GM12892 (cell line): ENCODE measurements at places on chromosomes 7 and 10.
A peak's percentile ranks its signal among the peaks of the same experiment; 100 is the strongest.

DNA sequence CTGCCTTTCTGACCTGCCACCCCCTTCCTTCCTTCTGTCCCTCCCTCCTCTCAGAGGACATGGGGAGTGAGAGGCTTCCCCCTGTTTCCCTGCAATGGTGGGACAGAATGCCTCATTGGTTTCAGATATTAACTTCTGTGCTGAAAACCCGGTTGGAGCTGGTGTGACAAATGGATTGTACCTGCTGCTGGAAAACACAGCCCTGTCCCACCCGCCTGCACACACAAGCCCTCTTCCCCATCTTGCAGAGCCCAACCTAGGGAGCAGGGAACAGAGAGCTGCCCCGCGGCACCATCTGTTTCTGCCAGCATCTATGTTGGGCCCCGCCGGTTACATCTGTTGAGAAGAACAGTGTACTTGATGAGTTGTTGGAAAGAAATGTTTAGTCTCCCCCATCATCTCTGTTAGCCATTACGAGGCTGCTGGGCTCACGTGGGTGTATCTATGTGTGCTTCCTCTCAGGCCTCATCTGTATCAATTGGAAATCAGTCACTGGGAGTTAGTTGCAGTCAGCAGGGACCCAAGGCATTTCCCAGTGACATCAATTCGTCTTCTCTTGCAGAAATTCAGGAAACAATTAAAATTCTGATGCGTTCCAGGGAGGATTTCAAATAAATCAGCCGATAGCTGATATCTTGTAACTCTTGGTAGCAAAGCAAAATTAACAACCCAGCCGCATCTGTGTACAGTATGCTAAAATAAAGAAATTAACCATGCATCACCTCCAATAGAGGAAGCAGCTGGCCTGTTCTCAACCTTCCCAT, 725.6 kb upstream of the GALNT17 start:
- DNase-seq = no peak

GRCh38 chr10:25978771-25979170, 44.7 kb downstream of the MYO3A start:
- no peak for DNase-seq

DNA sequence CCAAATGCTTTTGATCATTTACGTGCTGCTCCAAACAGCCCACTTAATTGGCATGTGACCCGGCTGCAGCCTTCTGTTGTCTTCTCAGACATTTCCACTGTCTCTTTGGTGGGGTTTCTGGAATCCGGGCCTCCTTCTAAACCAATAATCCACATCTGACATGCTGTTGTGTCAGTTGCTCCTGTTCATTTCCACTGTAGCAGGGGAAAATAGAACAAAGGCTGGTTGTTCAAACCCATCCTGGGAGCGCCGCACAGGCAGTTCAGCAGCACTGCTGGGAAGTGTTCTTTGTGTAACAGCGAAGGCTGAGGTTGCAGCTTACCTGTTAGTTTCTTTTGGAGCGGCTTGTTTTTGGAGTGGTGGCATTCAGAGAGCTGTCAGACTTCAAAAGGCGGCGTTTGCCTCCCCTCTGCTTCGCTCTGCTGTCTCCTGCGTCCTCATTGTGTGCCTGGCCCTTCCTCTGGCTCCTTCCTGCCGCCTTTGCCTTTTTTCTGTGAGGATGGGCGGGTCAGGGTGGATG, 149.4 kb downstream of the SNX10 start:
- no peak for DNase-seq

DNA sequence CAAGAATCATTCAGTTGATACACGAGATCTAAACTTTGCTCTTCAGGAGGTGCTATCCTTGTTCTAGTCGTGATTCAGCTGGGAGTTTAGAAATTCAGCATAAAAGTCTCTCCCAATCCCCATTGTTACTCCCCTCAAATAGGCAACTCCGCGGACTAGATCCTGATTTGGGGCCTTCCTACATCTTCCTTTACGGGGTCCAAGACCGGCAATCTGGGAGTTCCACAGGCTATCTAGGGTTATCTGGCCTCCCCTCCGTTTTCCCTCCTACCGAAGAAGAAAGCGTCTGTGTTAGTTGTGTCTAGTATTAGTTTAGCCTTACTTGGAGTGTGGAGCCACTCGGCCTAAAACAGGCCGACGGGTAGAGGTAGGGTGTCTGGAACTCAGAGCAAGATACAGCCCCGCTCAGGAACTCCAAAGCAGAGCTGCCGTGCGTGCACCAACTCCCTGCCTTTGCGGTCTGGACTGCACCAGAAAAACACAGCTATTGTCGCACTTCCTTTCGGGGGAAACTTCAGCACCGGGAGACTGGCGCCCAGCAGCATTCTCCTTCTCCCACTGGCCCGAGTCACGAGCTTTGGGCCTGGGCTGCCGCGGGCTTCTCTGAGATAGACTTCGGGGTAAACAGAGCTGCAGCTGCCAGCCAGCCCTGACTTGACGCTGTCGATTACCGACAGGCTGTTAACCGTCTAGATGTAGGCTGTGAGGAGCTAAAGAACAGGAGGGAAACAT, 1.5 kb upstream of the DLX5 start:
- DNase-seq = no peak

DNA sequence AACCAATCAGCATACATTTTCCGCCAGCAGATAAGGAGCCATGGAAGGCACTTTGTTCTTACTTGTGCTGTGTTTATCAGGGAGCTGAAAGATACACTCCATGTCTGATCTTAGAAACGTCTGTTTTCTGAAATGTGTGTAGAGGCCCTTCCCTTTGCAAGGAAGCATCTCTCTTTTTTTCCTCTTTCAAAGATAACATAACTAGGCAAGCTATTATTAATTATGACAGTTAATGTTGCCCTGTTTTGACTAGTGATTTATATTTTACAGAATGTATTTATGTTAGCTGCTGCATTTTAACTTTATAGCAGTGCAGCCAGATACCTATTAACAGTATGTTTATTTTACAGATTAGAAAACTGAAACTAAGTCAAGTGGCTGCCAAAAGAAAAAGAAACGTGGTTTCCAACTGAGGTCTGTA, 683.2 kb upstream of the IGFBP3 start:
- DNase-seq = no peak

GRCh38 chr7:47314248-47314647, 267.7 kb downstream of the TNS3 start:
- DNase-seq = no peak

DNA sequence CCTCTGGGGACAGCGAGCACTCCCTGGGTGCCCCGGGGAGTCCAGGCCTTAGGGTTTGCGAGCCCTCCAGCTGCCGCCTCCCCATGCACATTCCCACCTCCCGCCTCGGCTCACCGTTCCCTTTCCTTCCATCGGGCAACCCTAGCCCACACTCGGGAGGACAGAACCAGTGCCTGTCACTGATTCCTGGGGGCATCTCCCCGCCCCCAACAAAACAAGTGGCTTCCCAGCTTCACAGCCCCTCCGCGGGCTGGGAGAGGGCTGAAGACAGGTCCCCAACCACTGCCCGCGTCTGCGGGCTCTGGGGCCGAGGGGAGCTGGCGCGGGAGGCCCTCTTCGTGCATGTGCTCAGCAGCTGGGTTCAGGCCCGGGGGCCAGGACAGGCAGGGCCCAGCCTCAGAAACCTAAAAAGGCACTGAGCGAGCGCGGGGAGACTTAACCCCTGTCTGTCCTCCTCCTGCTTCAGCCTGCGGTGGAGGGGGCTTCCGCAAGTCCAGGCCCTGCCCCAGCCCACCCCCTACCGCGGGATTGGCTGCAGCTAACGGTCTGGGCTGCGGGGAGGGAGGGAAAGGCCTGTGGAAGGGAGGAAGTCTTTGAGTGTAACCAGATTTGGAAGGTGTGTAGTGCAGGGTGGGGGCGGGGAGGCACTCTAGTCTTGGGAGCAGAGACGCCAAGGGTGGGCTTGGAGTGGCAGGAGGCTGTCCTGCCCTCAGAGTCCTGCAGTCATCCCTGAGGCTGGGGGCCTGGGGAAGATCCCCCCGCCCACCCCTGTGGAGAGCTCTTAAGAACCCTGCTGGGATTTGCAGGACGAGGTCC, 1.2 kb downstream of the FLNC start:
- DNase-seq = peak; percentile 44

- DNase-seq = no peak
Measured at GRCh38 chr7:121164247-121164646, 164.6 kb upstream of the WNT16 start.

DNA sequence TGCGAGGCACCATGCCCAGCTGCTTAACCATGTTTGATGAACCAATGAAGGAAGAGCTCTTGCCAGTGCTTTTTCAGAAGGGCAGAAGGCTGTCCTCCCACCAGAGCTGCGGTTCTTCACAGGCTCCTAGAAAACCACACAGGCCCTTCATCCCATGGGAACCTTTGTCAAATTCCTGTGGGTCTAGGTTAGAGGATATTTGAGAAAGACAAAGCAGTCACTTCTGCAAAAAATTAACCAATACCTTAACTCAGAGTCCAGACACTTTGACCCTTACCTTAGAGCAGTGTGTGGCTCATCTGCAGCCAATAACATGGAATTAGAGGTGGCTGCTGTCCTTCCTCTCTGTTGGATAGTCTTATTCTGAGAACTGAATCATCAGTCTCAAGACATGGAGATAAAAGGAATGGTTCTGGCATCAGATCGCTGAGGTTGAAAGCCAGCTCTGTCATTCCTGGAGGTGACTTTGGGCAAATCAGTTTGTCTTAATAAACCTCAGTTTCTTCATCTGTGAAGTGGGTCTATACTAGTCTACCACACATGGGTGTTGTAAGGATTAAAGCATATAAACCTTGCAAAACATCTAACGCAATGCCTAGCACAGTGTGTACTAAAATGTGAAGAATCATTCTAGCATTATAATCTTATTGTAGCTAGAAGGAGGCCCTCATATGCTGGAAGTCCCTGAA, 65.1 kb upstream of the PIP4K2A start:
- no peak for DNase-seq

GRCh38 chr7:28032738-28033380, 147.7 kb downstream of the JAZF1 start:
- no peak for DNase-seq

DNA sequence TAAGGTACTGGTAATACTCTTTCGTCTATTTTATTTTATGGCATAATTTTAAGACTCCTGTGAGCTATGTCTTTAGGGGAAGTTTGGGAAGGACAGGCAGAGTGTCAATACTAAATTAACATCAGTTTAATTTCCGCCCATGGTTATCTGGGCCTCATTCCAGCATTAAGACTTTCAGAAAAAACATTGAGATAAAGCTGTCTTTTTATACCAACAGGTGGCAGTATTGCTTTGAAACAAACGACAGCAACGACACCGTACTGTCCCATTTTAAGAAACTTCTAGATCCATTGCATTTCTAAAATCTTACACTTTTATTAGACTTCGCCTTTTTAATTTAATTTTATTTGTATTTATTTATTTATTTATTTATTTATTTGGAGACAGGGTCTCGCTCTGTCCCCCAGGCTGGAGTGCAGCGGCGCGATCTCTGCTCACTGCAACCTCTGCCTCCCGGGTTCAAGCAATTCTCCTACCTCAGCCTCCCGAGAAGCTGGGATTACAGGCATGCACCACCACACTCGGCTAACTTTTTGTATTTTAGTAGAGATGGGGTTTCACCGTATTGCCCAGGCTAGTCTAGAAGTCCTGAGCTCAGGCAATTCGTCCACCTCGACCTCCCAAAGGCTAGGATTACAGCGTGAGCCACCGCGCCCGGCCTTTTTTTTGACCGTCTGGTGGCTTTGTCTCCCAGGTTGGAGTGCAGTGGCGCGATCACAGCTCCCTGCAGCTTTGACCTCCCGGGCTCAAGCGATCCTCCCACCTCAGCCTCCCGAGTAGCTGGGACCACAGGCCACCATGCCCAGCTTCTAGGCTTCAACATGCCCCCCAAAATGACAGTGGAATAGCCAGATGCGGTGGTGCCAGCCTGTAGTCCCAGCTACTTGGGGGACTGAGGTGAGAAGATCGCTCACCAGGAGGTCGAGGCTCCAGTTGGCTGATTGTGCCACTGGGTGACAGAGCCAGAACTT, 78.7 kb upstream of the C1GALT1 start:
- peak; percentile 15 for DNase-seq

DNA sequence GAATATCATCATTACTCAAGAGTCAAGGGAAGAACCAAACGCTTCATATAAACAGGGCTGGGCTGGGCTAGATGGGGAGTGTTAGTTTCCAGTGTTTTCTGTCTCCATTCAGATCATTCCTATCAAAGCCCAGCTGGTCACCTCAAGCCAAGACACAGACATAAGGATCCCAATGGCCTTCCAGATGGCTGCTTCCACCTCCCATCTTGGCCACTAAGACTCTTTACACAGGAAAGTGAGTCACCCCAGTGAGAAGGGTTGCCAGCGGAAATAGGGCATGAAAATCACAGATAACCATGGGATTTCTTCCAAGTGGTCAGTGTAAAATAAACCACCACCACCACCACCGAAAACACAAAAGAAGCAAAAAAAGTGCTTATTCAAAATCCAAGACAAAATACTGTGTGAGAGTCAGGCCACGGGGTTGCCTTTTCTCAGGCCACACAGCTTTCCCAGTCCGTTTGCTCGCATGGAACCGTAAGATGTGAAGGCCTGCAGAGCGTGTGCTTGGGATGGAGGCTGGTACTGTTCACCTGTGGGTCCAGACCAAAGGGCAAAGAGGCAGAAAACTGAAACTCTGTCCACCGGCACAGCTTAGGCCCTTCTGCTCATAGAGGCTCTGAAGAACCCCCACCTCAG, 5.6 kb downstream of the PRSS2 start:
- DNase-seq = no peak

DNA sequence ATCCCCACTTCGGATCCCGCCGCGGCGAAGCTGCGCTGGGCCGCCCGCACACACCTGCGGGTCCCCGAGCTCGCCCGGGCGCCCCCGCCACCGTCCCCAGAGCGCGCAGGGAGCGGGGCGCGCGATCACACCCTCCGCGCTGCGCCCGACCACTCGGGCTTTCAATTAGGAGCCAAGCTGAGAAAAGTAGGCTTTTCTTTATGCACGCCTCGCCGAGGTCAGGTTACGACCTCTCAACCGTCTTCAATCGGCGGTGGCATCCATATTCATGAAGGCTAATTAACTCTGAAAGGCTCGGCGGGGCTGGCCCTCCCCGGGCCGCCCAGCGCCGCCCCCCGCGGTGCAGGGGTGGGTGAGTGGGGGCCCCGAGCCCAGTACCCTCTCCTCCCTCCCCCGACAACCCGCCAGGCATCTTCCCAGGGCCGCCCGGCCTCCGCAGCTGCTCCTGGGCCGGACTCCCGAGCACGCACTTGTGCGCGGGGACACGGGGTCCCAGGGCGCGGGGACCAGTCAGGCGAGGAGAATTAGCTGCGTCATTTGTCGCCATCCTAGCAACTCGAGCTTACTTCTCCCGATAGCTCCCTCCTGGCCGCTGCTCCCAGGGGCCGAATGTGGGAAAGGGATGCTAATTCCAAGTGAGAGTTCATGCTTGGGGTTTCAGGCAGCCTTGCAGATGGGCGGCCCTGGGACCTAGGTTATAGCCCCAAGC, 155.5 kb upstream of the LYZL2 start:
- DNase-seq = no peak
